ENCODE measurements at places on chromosomes 4 and X. TPM values are rescaled to one million over a fixed set of nuclear protein-coding genes. Genes with fewer than 3 reads are reported as not detected.

PYURF gene
- 22.6 TPM for total RNA-seq

PHKA1 gene
- 4.5 TPM for total RNA-seq

ADH7 gene
- not detected for total RNA-seq

PPBP gene
- total RNA-seq, result not detected

DNA sequence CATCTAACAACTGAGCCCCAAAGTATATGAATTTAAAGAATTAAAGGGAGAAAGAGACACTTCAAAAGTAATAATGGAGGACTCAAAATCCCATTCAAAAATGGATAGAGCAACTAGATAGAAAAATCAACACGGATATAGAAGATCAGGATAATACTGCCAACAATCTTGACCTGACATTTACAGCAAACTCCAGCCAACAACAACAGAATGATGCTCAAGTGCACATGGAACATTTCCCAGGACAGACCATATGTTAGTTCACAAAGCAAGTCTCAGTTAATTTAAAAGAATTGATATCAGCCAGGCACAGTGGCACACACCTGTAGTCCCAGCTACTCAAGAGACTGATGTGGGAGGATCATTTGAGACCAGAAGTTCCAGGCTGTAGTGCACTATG, 72.0 kb upstream of the SMARCAD1 start:
- DNase-seq, result no peak
- no peaks in the 10 kb centered on the region for H3K36me3 ChIP-seq
- H3K4me3 ChIP-seq, result no peak overlapping the region

DNA sequence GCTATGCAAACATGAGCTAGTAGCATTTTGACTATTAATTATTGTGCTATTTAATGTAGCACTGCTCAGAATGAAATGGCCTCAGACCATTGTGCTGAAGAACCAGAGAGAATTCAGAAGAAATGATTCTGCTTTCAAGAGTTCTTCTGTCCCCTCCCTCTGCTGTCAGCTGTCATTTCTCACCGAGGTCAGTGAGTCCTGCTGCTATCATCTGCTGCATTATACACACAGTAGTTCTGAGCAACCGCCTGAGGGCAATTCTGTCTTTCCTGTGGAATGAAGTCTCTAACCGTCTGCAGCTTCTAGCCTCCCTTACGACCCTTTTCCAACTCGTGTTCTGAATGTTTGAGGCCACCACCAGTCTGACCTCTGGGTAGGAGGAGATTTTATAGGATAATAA, 249.4 kb downstream of the HNRNPD start:
- H3K4me3 ChIP-seq, result no peak overlapping the region
- H3K36me3 ChIP-seq, result no peaks in the 10 kb centered on the region
- no peak for DNase-seq
- no peak overlapping the region for H3K27ac ChIP-seq
- H3K4me1 ChIP-seq, result no peaks in the 10 kb centered on the region

DNA sequence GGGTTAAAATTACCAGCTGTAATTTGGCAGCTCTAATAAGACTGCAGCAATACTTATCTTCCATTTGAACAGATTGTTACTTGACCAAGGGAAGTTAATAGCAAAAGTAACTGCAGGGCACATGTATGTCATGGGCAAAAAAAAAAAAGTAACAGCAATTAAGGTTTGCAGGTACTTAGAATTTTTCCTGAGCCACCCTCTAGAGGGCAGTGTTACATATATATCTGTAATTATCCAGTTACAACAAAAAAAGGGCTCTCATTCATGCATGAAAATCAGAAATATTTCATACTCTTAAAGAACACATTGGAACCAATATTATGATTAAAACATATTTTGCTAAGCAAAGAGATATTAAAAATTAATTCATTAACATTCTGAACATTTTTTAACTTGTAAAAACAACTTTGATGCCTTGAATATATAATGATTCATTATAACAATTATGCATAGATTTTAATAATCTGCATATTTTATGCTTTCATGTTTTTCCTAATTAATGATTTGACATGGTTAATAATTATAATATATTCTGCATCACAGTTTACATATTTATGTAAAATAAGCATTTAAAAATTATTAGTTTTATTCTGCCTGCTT, 25.1 kb downstream of the XIAP start:
- DNase-seq, result peak; percentile 22
- H3K4me1 ChIP-seq, result no peaks in the 10 kb centered on the region
- no peaks in the 10 kb centered on the region for H3K27me3 ChIP-seq
- no peak overlapping the region for H3K27ac ChIP-seq
- no peak overlapping the region for H3K4me3 ChIP-seq

- H3K4me3 ChIP-seq, result no peak overlapping the region
- no peaks in the 10 kb centered on the region for H3K27me3 ChIP-seq
- H3K27ac ChIP-seq, result no peak overlapping the region
- no peak for DNase-seq
- H3K36me3 ChIP-seq, result no peaks in the 10 kb centered on the region
These were observed 169.6 kb downstream of the GABRG1 start for GRCh38 chr4:45954276-45954675.

DNA sequence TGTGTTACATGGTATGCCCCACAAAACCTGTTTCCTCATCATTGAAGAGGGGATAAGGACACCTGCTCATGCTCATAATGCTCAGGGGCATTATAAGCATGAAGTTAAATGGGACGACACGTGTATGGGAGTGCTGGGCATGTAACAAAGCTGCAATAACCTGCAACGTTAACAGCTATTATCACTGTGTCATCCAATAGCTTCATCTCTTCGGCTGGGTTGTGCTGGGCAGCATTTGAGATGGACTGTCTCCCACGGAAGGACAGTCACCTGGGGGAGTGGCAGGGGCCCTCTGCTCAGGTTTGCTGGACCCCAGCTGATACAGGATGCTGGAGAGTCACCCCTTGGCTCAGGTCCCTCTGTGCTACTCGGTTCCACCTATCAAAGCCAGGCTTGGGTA, 94.5 kb downstream of the NSUN7 start:
- DNase-seq, result no peak
- H3K36me3 ChIP-seq, result no peaks in the 10 kb centered on the region
- no peaks in the 10 kb centered on the region for H3K27me3 ChIP-seq
- no peak overlapping the region for H3K27ac ChIP-seq
- no peaks in the 10 kb centered on the region for H3K4me1 ChIP-seq

- H3K4me3 ChIP-seq, result peak overlapping the region; percentile 82
- H3K4me1 ChIP-seq, result no peaks in the 10 kb centered on the region
- H3K36me3 ChIP-seq, result no peaks in the 10 kb centered on the region
- peak overlapping the region; percentile 55 for H3K27ac ChIP-seq
- no peaks in the 10 kb centered on the region for H3K27me3 ChIP-seq
These were observed 692 bp downstream of the FAM241A start for GRCh38 chr4:112145790-112146501.

DNA sequence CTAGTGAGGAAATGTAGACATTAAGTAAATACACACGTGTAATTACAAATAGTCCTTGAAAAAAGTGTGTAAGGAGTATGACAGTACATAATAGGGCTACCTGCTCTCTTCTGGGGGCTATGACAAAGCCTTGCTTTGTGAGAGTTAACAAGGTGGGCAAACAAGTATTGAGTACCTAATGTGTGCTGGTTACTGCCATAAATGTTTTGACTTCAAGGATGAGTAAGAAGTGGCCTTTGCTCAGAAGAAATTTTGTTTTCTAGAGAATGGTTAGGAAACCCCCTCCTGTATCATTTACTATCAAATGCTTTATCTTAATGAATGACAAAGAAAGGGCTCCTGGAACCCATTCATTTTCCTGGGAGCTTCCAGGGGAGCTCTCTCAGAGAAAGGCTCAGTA, 167.0 kb upstream of the CASK start:
- no peaks in the 10 kb centered on the region for H3K4me1 ChIP-seq
- no peaks in the 10 kb centered on the region for H3K36me3 ChIP-seq
- DNase-seq, result no peak
- no peak overlapping the region for H3K27ac ChIP-seq
- H3K27me3 ChIP-seq, result no peaks in the 10 kb centered on the region

DNA sequence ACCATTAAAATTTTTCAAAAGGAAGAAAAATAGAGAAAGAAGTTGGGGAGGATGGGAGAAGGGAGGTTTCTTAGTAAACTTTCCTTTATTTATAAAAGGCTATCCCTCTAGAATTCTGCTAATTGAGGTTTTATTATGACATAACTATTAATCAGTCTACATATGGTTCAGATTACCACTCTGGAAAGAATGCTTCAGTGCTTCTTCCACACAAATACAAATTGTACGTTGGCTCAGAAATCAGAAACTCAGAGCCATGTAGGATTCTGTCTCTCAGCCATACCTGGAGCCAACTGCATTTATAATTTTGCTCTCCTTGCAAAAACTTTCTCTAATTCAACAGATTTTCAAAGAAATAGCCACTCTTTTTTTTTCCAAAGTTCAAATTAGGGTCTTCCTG, 37.1 kb downstream of the SRPX start:
- H3K36me3 ChIP-seq, result no peaks in the 10 kb centered on the region
- no peaks in the 10 kb centered on the region for H3K4me1 ChIP-seq
- H3K4me3 ChIP-seq, result no peak overlapping the region
- no peak overlapping the region for H3K27ac ChIP-seq
- DNase-seq, result no peak

GRCh38 chr4:38519666-38520065, 144.3 kb upstream of the KLF3 start:
- no peaks in the 10 kb centered on the region for H3K4me1 ChIP-seq
- H3K27me3 ChIP-seq, result no peaks in the 10 kb centered on the region
- no peak overlapping the region for H3K4me3 ChIP-seq
- H3K27ac ChIP-seq, result no peak overlapping the region

GRCh38 chr4:1266881-1267763, 18.2 kb upstream of the CTBP1 start:
- DNase-seq, result no peak
- no peaks in the 10 kb centered on the region for H3K4me1 ChIP-seq
- H3K27me3 ChIP-seq, result no peaks in the 10 kb centered on the region
- H3K36me3 ChIP-seq, result no peaks in the 10 kb centered on the region
- no peak overlapping the region for H3K4me3 ChIP-seq

- no peaks in the 10 kb centered on the region for H3K4me1 ChIP-seq
- no peaks in the 10 kb centered on the region for H3K27me3 ChIP-seq
- no peaks in the 10 kb centered on the region for H3K36me3 ChIP-seq
- H3K4me3 ChIP-seq, result no peak overlapping the region
These were observed 290.5 kb downstream of the RAB28 start for GRCh38 chr4:13193662-13194061.

- no peak overlapping the region for H3K27ac ChIP-seq
- no peaks in the 10 kb centered on the region for H3K4me1 ChIP-seq
- no peak overlapping the region for H3K4me3 ChIP-seq
- H3K27me3 ChIP-seq, result no peaks in the 10 kb centered on the region
- peak; percentile 71 for DNase-seq
- no peaks in the 10 kb centered on the region for H3K36me3 ChIP-seq
These were observed 247.7 kb downstream of the AFAP1 start for GRCh38 chr4:7691982-7692381.

- no peak overlapping the region for H3K4me3 ChIP-seq
- DNase-seq, result no peak
- no peaks in the 10 kb centered on the region for H3K27me3 ChIP-seq
- no peaks in the 10 kb centered on the region for H3K4me1 ChIP-seq
- no peak overlapping the region for H3K27ac ChIP-seq
These were observed 1323.4 kb downstream of the RAPGEF2 start for GRCh38 chr4:160426233-160426632.

DNA sequence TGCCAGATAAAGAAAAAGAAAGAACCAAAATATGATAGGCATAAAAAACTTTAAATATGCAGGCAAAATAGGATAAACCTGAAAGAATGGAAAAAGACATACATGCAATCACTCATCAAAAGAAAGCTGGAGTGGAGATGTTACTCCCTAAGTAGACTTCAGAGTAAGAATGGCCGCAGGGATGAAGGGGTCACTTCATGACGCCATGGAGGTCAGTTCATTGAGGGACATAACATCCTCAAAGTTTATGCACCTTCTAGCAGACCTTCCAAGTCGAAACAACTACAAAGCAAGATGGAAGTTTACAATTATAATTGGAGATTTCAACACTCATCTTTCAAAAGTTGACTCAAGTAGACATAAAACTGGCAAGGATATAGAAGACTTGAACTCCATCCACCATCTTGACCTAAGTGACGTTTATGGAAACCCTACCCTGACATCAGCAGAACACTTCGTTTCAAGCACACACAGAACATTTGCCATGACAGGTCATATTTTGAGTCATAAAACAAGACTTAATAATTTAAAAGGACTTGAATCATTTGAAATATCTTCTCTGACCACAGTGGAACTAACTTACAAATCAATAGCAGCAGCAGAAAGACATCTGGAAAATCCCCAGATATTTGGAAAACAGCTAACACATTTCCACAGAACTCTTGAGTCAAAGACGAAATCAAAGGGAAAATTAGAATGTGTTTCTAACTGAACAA, 106.0 kb upstream of the LRPAP1 start:
- H3K4me1 ChIP-seq, result no peaks in the 10 kb centered on the region
- no peaks in the 10 kb centered on the region for H3K36me3 ChIP-seq
- no peak overlapping the region for H3K27ac ChIP-seq
- no peaks in the 10 kb centered on the region for H3K27me3 ChIP-seq
- H3K4me3 ChIP-seq, result no peak overlapping the region
- no peak for DNase-seq

DNA sequence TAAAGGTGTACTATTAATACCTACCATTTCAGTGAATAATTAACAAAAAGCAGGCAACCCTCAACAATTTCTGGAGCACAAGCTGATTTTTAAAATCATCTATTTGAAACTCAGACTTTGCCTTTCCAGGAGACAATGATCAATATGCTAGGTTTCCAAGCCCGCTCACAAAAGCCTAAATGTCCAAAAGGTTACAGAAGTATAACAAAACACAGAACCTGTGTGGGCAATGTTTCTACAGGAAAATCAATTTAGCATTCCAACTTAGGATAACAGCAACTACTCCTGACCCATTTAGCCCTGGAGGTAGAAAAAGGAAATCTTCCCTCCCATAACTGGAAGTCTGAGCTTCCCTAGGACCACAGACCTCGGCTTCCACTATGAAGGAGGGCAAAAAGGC, 3.9 kb downstream of the TAB3 start:
- no peaks in the 10 kb centered on the region for H3K27me3 ChIP-seq
- no peak overlapping the region for H3K27ac ChIP-seq
- no peak overlapping the region for H3K4me3 ChIP-seq
- no peaks in the 10 kb centered on the region for H3K36me3 ChIP-seq
- H3K4me1 ChIP-seq, result peaks cover 4% of the 10 kb centered on the region

DNA sequence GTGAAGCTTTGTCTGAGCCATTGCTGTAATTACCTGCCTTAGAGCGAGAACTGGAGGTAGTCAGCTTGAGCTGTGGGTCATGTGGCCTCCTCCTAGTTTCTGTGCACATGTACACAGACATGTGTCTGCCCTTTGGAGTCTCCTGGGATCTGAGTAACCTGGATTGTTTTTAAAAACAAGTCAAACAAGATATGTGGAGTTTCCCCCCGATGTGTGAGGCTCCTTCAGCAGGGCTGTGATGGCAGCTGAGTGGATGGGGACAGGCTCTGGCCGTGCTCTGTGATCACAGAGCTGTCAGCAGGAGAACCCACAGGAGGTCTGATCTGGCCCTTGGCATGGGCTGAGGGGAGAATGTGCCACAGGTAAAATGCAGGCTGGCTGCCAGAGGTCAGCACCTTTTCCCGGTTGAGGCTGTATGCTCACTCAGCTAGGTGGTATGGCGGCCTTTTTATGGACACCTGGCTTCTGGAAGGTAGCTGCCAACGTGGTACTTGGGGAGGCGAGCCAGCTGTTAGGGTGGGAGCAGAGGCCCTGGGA, 38.4 kb downstream of the NOP14 start:
- peaks cover 5% of the 10 kb centered on the region for H3K4me1 ChIP-seq
- no peak overlapping the region for H3K27ac ChIP-seq
- H3K4me3 ChIP-seq, result no peak overlapping the region
- H3K36me3 ChIP-seq, result peaks cover 38% of the 10 kb centered on the region

GRCh38 chrX:87392369-87392768, 125.2 kb upstream of the KLHL4 start:
- no peak overlapping the region for H3K4me3 ChIP-seq
- no peak for DNase-seq
- H3K27me3 ChIP-seq, result no peaks in the 10 kb centered on the region
- H3K4me1 ChIP-seq, result no peaks in the 10 kb centered on the region
